Activated CD4-positive, CD25-positive, alpha-beta regulatory T cell treated with anti-CD3 and anti-CD28 coated beads, Interleukin-2, amount 50 U/mL, for 72 hours (primary cell): ENCODE measurements at places on chromosomes 2 and 18.

GRCh38 chr18:42365591-42365990 lies 410.6 kb downstream of the PIK3C3 start:
- DNase-seq: no peak

DNA sequence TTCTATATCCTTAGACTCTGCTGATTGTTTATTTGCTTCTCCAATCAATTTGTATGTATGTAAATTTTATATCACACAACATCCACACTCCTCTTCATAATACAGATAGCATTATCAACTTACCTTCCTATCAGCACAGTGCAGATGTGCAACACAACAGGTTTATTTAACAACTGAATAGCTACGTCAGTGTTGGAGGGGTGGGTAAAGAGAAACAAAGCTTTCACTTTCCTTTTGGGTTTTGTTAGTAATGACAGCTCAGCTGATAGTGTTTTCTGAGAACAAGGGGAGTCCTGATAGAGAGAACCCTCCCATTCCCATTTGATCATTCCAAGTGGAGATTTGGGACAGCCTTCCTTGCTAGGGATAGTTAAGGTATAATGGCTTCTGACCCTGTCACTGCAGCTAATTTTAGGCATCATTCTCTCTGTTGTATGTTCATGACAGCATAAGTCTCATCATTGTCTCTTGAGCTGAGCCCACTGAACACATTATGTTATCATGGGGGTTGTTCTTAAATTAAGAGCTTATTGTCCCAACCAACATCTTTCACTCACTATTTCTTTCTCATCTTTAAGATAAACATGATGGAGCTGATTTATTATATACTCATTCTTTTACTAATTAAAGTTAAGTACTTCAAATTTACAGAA lies 227.7 kb downstream of the GPD2 start:
- DNase-seq: no peak

DNA sequence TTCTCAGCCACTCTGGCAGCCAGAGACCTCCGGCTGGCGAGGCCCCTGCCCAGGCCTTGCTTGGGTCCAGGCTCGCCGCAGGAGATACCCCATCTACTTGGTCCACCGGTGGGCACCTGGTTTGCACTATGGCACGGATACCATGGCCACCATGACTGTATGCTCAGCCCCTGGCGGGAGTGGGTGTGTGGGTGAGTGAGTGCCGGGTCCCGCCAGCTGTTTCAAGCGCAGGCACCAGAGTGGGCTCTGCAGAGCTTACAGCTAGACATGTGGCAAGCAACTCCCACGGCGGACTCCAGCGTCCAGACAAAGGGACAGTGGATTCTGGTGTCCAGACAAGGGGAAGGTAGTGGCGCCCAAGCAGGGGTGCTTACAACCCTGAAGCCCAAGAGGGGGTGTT lies 1.4 kb downstream of the ATG4B start:
- DNase-seq: no peak

GRCh38 chr2:107556038-107556627 lies 270.6 kb upstream of the RGPD4 start:
- DNase-seq: no peak

DNA sequence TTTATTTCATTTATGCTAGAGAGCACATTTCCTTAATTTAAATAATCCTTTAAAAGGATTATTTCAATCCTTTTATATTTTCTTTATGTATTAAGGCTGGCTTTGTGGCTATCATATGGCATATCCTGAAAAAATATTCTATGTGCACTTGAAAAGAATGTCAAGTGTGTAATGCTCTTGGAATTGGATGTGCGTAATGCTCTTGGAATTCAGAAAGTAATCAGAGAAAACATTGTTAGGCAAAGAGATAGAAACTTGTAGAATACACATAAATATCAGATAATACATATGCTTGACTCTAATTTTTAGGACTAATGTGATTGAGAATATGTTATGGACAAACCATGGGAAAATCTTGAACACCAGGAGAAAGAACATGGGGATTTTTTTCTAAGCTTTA lies 197.5 kb upstream of the COL3A1 start:
- no peak for DNase-seq
